ENCODE measurements at places on chromosomes 2 and 18.
A peak's percentile ranks its signal among the peaks of the same experiment; 100 is the strongest.

GRCh38 chr2:180662521-180662920 is 317.9 kb upstream of the UBE2E3 start:
- DNase-seq: no peak

GRCh38 chr2:71829008-71829407 is 318.7 kb downstream of the CYP26B1 start:
- DNase-seq: no peak

- no peak for DNase-seq
Measured at GRCh38 chr18:8625461-8626092, 16.3 kb downstream of the RAB12 start.

GRCh38 chr2:96961210-96961950 is 25.0 kb downstream of the FAM178B start:
- no peak for DNase-seq

GRCh38 chr2:70897977-70898226 is 37.8 kb upstream of the ATP6V1B1 start:
- no peak for DNase-seq

GRCh38 chr18:27860701-27861107 is 316.2 kb downstream of the CDH2 start:
- DNase-seq: peak; percentile 19

DNA sequence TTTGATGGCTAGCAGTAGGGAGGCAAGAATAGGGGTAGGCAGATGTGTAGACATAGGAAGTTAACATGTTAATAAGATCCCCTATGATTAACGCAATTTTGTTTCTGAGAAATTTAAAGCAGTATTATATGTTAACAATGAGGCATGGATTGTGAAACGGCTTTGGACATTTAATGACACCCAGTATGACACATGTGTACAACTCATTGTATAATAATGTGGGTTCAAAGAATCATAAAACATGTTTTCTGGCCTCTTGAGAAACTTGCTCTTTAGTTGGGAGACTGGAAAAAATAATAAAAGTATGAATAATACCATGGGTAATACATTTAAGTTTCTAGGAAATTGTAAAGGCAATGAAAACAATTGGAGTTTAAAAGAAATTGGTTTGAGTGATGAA is 332.1 kb upstream of the CDH20 start:
- no peak for DNase-seq

GRCh38 chr2:110958346-110959119 is 162.2 kb upstream of the BCL2L11 start:
- DNase-seq: no peak

GRCh38 chr2:157334797-157335196 is 9.2 kb upstream of the ERMN start:
- no peak for DNase-seq

DNA sequence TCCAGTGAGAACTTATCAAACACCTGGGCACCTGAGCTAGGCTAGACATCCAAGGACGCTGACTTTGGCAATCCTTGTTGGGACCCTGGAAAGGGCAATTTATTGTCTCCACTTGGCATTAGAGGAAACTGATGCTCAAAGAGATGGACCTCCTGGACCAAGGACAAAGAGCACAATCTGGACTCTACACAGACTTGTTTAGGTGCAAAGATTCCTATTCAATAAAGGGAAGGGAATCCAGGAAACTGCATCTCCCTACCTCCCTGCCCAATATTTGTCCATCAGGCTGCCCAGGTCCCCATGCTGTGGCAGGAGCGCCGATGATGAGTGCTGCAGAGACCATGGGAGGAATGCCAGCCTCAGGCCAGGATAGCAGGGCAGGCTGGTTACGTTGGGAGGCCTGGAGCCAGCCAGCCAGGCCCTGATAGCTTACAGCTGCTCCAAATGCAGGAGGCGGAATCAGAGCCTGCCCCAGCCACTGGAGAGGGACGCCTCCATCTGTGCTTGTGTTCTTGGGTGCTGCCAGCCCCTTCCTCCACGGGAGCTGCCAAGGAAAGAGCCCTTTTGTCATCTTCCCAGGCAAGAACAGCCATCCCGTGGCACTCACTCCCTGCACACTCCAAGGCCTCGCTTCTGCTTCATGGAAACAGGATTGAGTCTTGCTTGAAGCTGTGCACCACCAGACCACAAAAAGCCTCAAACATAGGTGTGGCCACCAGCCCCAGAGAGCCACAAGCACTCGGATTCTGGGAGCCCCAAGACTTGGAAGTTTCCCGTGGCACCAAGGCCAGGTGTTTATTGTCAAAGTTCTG is 60.0 kb downstream of the HS1BP3 start:
- DNase-seq: no peak

DNA sequence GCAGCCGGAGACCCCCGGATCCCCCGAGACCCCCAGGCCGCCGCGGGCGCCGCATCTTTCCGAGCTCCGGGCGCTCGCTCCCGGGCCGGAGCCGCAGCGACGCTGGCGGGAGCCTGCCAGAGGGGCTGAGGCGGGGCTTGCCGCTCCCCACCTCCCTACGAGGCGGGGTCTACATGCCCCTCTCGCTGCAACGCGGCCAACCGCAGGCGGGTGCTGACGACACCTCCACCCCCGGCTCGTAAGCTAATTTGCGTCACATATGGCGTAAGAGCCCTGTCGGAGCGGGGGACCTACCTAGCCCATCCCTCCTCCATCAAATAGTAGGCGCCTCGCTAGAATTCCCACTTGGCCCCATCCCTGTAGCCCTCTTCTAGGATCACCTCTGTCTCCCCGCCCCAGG is at the start of gene PTPRN:
TSS of gene PTPRN (minus strand) at position 124 of the 400 bp plus-strand sequence. CDS start at position 55, 69 bp downstream.
- peak; percentile 80 for DNase-seq

- DNase-seq: peak; percentile 36
Measured at GRCh38 chr2:105243961-105244360, 2.4 kb downstream of the GPR45 start.

DNA sequence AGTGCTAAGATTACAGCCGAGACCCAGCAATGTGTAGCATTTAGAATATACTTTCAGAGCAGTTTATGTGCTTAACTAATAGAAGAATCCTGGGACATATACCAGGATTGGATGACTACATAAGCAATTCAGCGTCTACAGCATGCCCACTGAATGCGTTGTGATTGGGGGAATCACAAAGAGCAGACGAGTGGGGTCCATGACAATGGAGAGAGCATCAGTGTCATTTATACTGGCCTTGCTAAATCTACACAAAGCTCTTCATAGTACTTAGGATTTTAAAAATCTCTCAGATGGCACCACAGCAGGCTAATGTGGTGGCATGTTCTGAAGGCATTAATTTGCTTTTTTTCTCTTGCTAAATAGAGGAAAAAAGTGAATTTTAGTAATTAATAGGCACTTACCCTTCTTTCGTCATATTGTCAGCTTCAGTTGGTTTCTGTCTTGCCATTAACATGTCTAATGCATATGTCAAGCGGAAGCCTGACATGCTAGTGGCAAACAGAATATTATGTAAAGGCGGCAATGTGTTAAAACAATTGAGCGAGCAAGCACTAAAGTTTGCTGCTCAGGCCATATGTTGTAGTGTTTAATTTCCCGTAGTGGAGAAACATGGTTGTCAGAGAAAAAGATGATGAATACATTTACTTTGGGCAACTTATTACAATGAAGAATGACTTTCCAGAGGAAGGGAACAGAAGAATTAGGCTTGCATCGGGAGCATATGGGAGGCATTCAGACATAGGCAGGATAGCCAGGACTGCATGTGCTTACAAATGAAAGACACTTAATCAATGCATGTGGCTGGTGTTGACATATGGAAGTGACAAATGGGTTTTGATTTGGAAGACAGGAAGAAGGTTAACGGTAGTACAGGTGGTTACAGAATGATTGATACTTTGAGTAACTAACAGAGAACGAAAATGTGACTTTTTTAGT is 145.2 kb downstream of the ICOS start:
- DNase-seq: no peak

GRCh38 chr18:2881088-2881839 is 34.5 kb downstream of the EMILIN2 start:
- DNase-seq: peak; percentile 31

All from ELF-1 (cell line).